Activated CD4-positive, alpha-beta memory T cell treated with anti-CD3 and anti-CD28 coated beads for 36 hours (primary cell): ENCODE measurements at places on chromosomes 3 and 15. TPM values are rescaled to one million over a fixed set of nuclear protein-coding genes. Genes with fewer than 3 reads are reported as not detected.
A peak's percentile ranks its signal among the peaks of the same experiment; 100 is the strongest.

DNA sequence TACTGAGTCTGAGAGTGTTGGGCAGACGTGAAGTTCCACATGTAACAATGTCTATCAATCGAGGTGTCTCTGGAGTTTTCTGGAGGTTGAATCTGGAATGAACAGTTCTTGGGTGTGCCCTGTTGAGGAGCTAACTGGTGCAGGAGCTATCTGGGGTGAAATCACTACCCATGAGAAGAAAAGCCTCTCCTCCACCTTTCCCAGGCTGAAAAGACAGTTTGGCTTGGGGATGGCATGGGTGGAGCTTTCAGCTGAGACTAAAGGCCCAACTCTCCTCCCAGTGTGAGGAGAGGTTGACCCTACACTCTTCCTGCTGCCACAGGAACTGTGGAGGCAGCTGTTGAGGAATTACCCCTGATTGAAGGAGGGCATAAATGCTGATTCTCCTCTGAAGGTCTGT, 54.4 kb upstream of the LRRFIP2 start:
- DNase-seq: no peak
- no peak overlapping the region for H3K27ac ChIP-seq
- no peaks in the 10 kb centered on the region for H3K36me3 ChIP-seq
- H3K27me3 ChIP-seq: peaks cover 2% of the 10 kb centered on the region
- peaks cover 7% of the 10 kb centered on the region for H3K4me1 ChIP-seq
- no peak overlapping the region for H3K4me3 ChIP-seq

- peaks cover 13% of the 10 kb centered on the region for H3K4me1 ChIP-seq
- peaks cover 18% of the 10 kb centered on the region for H3K27me3 ChIP-seq
Measured at GRCh38 chr3:66582721-66583423, 82.0 kb upstream of the LRIG1 start.

DNA sequence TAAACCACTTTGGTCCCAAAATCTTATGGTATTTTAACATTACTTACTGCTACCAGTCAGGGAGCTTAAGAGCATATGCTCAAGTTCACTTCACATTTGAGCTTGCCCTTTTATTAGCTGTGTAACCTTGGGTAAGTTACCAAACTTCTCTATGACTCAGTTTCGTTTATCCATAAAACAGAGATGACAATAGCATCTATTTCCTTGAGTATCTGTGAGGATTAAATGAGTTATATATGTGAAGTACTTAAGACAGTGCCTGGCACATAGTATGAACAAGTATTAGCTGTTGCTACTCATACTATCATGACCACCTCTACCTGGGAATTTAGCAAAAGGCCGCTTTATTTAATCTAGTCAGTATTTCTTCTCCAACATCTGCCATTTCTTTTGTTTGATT, 5.9 kb downstream of the ATOSA start:
- H3K4me3 ChIP-seq: no peak overlapping the region
- H3K27ac ChIP-seq: peak overlapping the region; percentile 60
- H3K4me1 ChIP-seq: peaks cover 36% of the 10 kb centered on the region
- H3K27me3 ChIP-seq: no peaks in the 10 kb centered on the region
- peaks cover 26% of the 10 kb centered on the region for H3K36me3 ChIP-seq

DNA sequence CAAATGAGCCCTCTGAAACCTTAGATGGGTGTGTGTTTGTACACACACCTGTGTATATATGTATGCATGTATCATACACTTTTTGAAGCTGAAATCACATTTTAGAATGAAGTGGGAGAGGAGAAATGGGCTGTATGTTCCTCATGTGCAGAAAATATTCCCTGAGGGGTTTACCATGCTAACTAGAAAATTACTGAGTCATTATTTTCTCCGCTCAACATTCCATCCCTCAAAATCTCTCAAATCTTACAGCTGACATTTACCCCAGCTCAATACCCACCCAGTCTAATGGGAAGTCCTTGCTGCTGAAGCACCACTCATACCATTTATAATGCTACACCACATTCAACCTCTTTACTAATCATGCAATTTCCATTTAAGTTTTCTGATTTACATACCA, 138.6 kb downstream of the P2RY1 start:
- H3K4me3 ChIP-seq: no peak overlapping the region
- H3K4me1 ChIP-seq: no peaks in the 10 kb centered on the region
- H3K36me3 ChIP-seq: no peaks in the 10 kb centered on the region
- no peak overlapping the region for H3K27ac ChIP-seq
- DNase-seq: no peak
- peaks cover 2% of the 10 kb centered on the region for H3K27me3 ChIP-seq

- no peaks in the 10 kb centered on the region for H3K36me3 ChIP-seq
- peaks cover 15% of the 10 kb centered on the region for H3K4me1 ChIP-seq
- no peak for DNase-seq
Measured at GRCh38 chr3:171480526-171480925, 20.3 kb upstream of the TNIK start.

DNA sequence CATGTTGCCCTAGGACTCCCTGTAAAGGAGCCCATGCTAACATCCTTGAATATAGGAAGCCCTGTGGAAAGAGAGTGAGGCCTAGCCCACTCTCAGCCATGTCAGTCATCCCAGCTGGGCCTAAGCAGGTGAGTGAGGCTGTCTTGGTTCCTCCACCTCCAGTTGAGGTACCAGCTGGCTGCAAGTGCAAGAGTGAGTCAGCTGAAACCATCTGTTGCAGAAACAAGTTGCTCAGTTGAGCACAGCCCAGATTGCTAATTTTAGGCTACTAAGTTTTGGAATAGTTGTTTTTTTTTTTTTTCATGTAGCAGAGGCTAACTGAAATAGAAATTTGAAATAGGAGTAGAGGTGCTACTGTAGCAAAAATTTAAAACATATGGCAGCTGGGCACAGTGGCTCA, 43.7 kb upstream of the ADPGK start:
- H3K27ac ChIP-seq: no peak overlapping the region
- peaks cover 6% of the 10 kb centered on the region for H3K27me3 ChIP-seq
- no peaks in the 10 kb centered on the region for H3K36me3 ChIP-seq
- no peak overlapping the region for H3K4me3 ChIP-seq

- no peaks in the 10 kb centered on the region for H3K36me3 ChIP-seq
- no peak for DNase-seq
- no peak overlapping the region for H3K27ac ChIP-seq
- peaks cover 6% of the 10 kb centered on the region for H3K27me3 ChIP-seq
- no peaks in the 10 kb centered on the region for H3K4me1 ChIP-seq
Measured at GRCh38 chr15:85913461-85913860, 118.7 kb upstream of the KLHL25 start.

DNA sequence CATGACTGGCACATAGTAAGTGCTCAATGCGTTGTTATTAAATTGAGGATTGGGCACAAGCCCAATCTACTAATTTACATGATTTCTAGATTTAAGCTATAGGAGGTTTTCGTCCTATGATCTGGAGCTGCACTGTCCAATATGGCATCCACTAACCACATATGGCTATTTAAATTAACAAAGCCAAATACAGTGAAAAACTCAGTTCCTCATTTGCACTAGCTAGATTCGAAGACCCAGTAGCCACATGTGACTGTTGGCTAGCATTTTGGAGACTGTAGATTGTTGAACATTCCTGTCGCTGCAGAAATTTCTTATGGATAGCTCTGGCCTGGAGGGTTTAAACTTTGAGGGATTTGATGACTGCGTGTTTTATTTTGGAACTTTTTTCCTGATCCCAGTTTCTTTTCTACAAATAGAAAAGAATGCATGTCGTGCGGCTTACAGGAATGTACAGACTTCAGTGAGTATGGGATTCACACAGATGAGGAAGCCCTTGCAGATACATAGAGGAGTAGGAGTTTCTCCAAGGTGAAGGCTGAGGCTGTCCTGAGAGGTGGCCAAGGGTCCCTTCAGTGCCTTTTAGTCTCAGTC, 82.8 kb downstream of the SLCO3A1 start:
- no peak overlapping the region for H3K4me3 ChIP-seq
- H3K4me1 ChIP-seq: peaks cover 40% of the 10 kb centered on the region
- no peak for DNase-seq
- no peaks in the 10 kb centered on the region for H3K27me3 ChIP-seq
- H3K27ac ChIP-seq: no peak overlapping the region

GRCh38 chr3:194537732-194538247, 51.0 kb upstream of the ATP13A3 start:
- DNase-seq: no peak
- H3K36me3 ChIP-seq: peaks cover 9% of the 10 kb centered on the region
- H3K4me1 ChIP-seq: peaks cover 4% of the 10 kb centered on the region
- H3K27ac ChIP-seq: no peak overlapping the region
- H3K27me3 ChIP-seq: peaks cover 3% of the 10 kb centered on the region
- H3K4me3 ChIP-seq: no peak overlapping the region

DNA sequence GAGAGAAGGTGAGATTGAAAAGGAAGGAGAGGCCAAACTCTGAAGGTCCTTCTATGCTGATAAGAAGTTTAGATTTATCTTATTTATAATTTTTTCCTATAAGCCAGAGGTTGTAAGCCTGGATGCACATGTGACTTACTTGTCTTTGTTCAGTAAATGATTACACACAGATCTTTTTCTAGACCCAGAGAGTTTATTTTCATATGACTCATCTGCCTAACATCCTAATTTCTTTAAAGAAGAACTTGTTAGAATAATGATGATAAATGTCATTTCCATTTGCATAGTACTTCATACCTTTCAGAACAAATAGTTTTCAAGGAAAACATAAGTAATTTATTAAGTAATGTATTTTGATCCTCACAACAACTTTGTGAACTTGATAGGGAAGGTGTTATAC, 434.8 kb upstream of the DPH6 start:
- no peak for DNase-seq
- no peaks in the 10 kb centered on the region for H3K36me3 ChIP-seq
- H3K27me3 ChIP-seq: no peaks in the 10 kb centered on the region
- H3K27ac ChIP-seq: no peak overlapping the region
- H3K4me3 ChIP-seq: no peak overlapping the region

DNA sequence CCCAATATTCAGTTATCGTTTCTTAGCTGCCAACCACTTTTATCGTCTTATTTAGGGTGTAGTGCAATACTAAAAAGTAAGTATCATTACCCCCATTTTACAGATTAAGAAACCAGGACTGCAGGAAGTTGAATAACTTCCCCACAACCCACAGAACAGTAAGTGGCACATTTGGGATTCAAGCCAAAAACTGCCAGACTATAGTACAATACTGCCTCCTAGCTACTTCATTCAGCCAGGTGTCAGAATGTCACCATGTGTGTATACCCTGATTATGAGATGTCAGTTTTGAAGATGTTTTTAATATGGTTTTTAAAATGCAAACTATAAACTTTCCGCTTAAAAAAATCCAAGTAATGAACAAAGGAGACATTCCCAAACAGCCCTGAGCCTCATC, 74.2 kb upstream of the PROK2 start:
- H3K4me3 ChIP-seq: no peak overlapping the region
- peaks cover 15% of the 10 kb centered on the region for H3K4me1 ChIP-seq
- no peak overlapping the region for H3K27ac ChIP-seq
- peaks cover 27% of the 10 kb centered on the region for H3K27me3 ChIP-seq

GRCh38 chr3:28972921-28973320, 307.9 kb upstream of the RBMS3 start:
- peaks cover 2% of the 10 kb centered on the region for H3K36me3 ChIP-seq
- no peak for DNase-seq
- H3K27ac ChIP-seq: no peak overlapping the region
- H3K4me1 ChIP-seq: peaks cover 3% of the 10 kb centered on the region
- no peak overlapping the region for H3K4me3 ChIP-seq
- no peaks in the 10 kb centered on the region for H3K27me3 ChIP-seq

- no peak overlapping the region for H3K27ac ChIP-seq
- H3K4me1 ChIP-seq: no peaks in the 10 kb centered on the region
- no peak overlapping the region for H3K4me3 ChIP-seq
- H3K36me3 ChIP-seq: no peaks in the 10 kb centered on the region
- H3K27me3 ChIP-seq: no peaks in the 10 kb centered on the region
- no peak for DNase-seq
Measured at GRCh38 chr3:9172851-9173321, 76.6 kb downstream of the SRGAP3 start.

- no peak overlapping the region for H3K4me3 ChIP-seq
- no peak for DNase-seq
- peaks cover 55% of the 10 kb centered on the region for H3K36me3 ChIP-seq
- H3K27ac ChIP-seq: no peak overlapping the region
- H3K4me1 ChIP-seq: peaks cover 10% of the 10 kb centered on the region
Measured at GRCh38 chr3:124741027-124741426, 10.8 kb downstream of the UMPS start.

- no peaks in the 10 kb centered on the region for H3K27me3 ChIP-seq
- no peak for DNase-seq
- peak overlapping the region; percentile 9 for H3K27ac ChIP-seq
Measured at GRCh38 chr15:78023865-78024518, 53.5 kb downstream of the TBC1D2B start.

- H3K27me3 ChIP-seq: no peaks in the 10 kb centered on the region
- H3K36me3 ChIP-seq: peaks cover 16% of the 10 kb centered on the region
- peak overlapping the region; percentile 20 for H3K4me3 ChIP-seq
- H3K4me1 ChIP-seq: peaks cover 87% of the 10 kb centered on the region
Measured at GRCh38 chr15:67072958-67073357, 7.6 kb downstream of the SMAD3 start.

GRCh38 chr15:43286074-43286473, 19.3 kb upstream of the TGM5 start:
- peaks cover 2% of the 10 kb centered on the region for H3K4me1 ChIP-seq
- H3K27me3 ChIP-seq: peaks cover 7% of the 10 kb centered on the region
- no peak overlapping the region for H3K4me3 ChIP-seq
- DNase-seq: no peak
- H3K27ac ChIP-seq: no peak overlapping the region

DNA sequence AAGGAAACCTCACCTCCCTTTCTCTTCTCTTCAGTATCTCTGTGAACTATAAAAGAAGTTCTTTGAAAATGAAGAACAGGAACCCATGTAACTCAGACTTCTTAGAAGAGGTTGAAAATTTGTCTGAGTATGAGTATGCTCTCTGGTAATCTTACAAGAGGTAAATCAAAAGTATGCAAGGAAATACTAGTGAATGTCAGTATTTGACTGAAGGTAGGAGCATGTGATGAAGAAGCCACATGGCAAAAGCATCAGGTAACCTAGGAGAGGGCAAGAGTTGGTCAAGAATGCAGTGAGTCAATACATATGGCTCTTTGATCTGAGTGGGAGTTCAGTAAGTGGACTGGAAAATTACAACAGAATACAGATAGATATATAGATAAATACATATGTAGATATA, 133.0 kb upstream of the NECTIN3 start:
- H3K27ac ChIP-seq: no peak overlapping the region
- DNase-seq: no peak
- no peaks in the 10 kb centered on the region for H3K36me3 ChIP-seq
- H3K4me1 ChIP-seq: no peaks in the 10 kb centered on the region

GRCh38 chr3:197697355-197697754, 39.3 kb downstream of the RUBCN start:
- no peak overlapping the region for H3K4me3 ChIP-seq
- H3K27me3 ChIP-seq: no peaks in the 10 kb centered on the region
- peaks cover 65% of the 10 kb centered on the region for H3K36me3 ChIP-seq
- H3K27ac ChIP-seq: no peak overlapping the region

Gene VILL
- 9.9 TPM for total RNA-seq

Gene PROK2
- total RNA-seq: 0.26 TPM

Gene PRSS50
- total RNA-seq: not detected

Gene OR5K2
- not detected for total RNA-seq

Gene MYH15
- total RNA-seq: 0.17 TPM

Gene CCR8
- 0.48 TPM for total RNA-seq

Gene RBPMS2
- 0.12 TPM for total RNA-seq

Gene ADAM10
- total RNA-seq: 80.1 TPM

Gene PCBP4
- 17.3 TPM for total RNA-seq
